T-helper 17 cell (primary cell): ENCODE measurements at places on chromosomes 4 and X.

GRCh38 chr4:184939978-184940377, 78.3 kb upstream of the HELT start:
- no peak for DNase-seq

- no peak for DNase-seq
These were observed 35.8 kb downstream of the KDM6A start for GRCh38 chrX:44908827-44909226.

GRCh38 chrX:150753357-150753756, 60.2 kb downstream of the MTMR1 start:
- DNase-seq: no peak

- DNase-seq: no peak
These were observed 489.8 kb downstream of the PDGFC start for GRCh38 chr4:156481845-156482244.

DNA sequence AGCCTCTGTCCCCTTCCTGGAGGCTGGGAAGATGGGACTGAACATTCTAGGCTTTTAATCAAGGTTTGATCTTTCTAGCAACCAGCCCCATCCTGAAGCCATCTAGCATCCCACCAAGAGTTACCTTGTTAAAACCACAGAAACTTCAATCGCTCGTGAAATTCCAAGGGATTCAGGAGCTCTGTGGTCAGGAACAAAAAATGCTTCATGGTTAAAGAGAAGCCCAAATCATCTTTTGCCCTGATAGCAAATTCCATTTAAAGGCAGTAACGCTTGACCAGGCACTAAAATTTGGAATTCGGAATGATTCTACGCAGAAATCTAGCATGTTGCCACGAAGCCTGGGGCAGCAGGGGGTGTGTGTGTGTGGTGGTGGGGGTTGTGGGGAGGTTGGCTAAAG, 47.8 kb downstream of the CASP6 start:
- DNase-seq: no peak

DNA sequence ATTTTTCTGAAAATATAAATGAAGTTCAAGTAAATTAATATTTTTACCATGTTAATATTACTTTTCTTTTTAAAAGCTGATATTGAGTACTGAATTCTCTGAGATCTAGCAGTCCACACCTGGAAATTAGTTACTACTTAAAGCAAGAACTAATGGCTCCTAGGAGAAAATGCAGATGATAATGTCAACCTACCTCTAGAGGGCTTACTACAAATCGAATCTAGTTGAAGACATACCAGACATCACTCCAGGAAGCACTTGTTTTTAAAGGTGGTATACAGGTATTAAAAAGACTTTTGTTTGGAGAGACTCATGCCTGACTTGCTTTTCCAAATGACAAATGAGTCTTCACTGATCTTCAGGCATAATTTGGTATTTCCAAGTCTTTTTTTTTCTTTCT, 516.4 kb upstream of the BOD1L1 start:
- no peak for DNase-seq

- no peak for DNase-seq
These were observed 376.1 kb upstream of the CTSO start for GRCh38 chr4:156329779-156330178.

DNA sequence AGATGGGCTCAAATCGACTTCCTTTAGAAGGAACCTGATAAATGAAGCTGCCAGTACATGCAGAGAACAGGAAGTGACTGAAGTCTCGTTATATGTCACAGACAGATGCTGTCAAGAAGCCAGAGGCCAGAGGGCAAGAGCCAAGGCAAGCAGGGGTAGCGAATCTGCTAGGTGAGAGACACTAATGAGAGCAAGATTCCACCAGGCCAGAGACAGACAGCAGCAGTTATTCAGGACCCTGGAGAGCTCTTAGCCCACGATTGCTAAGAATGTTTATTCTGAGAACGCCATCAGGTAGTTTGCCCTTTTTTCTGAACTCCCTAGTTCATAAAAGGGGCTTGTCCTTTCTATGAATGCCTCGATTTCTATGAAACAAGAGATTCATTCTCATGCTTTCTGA, 73.7 kb downstream of the BEND2 start:
- no peak for DNase-seq

DNA sequence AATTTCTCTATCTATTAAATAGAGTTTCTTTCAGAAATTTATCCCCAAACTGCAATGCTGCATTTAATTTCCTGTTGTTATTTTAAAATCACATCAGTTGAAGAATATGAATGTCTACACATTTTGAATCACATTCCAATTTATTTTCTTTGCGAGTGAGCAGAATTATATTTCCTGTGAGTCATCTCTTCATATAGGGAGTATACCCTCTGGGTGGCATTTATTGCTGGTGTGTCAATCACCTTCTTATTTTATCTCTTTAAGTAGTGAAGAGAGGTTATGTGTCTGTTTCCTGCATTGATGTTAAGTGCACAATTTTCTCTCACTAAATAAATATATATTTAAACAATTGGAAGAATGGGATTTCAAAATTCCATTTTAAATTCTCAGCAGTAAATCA, 511.0 kb upstream of the ATOH1 start:
- no peak for DNase-seq

- DNase-seq: no peak
These were observed 82.9 kb upstream of the TMEM150C start for GRCh38 chr4:82644734-82645126.

DNA sequence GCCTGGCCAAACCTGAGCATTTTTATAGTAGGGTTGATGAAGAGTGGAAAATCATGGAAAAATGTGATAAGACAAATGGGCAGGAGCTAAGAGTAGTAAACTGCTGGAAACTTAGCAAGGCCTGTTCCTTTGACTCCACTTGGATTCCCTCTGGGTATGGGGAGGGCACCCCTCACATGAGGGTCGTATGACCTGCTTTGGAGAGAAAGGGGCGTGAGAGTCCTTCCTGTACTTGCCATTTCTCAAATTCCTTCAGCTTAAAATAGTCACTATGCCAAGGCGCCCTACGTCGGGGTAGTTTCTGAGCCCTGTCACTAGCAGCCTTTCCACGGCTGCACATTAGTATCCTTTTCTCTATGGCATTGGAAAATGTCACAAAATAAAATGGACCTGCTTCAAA, 49.1 kb downstream of the GPRIN3 start:
- no peak for DNase-seq

- no peak for DNase-seq
These were observed 219.1 kb upstream of the IGFBP7 start for GRCh38 chr4:57329279-57329678.

DNA sequence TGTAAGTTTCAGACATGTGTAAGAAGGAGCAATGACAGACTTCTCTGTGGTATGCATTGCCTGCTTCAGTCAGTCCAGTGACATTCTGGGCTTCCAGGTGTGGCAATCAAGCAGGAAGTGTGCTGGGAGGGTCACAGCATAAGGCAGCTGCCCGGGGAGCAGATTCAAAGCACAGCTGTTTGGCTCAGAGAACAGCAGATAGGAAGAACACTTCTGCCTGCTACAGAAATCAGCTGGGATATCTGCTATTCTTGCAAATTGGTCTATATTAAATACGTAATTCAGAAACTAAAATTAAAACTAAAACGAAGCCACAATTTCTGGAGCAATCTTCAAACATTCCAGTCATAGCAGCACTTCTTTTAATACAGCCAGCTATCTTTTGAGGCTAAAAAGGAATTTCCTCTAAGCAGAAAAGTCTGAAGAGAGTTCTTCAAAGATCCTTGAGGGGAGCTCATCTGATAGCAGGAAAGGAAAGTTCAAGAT, 47.5 kb upstream of the GALNT7 start:
- DNase-seq: no peak

- peak; percentile 8 for DNase-seq
These were observed 12.1 kb upstream of the TLR8 start for GRCh38 chrX:12894074-12895030.

DNA sequence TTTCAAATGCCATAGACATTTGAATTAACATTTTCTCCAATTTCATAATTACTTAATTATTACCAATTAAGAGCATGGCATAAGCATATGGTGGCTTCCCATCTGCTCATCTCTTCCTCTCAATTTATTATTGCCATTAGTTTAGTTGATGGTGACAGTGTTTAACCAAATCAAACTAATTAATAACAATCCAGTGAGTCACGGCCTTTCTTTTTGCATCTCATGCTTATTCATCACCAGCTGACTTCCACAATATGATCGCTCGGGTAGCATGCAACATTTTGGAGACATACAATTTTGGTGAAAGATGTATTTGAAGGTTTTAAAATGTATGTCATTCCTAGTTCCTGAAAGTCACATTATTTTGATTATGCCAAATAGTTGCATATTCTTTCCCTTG, 172.8 kb upstream of the TACR3 start:
- no peak for DNase-seq

- no peak for DNase-seq
These were observed 27.9 kb downstream of the TKTL1 start for GRCh38 chrX:154323537-154323936.
